CD4-positive, alpha-beta T cell (primary cell): ENCODE measurements at places on chromosomes 11 and 22.

GRCh38 chr11:126188332-126189108, 22.9 kb downstream of the RPUSD4 start:
- no peak for DNase-seq

GRCh38 chr22:46536537-46537224, 739 bp downstream of the CELSR1 start:
- DNase-seq, result no peak

DNA sequence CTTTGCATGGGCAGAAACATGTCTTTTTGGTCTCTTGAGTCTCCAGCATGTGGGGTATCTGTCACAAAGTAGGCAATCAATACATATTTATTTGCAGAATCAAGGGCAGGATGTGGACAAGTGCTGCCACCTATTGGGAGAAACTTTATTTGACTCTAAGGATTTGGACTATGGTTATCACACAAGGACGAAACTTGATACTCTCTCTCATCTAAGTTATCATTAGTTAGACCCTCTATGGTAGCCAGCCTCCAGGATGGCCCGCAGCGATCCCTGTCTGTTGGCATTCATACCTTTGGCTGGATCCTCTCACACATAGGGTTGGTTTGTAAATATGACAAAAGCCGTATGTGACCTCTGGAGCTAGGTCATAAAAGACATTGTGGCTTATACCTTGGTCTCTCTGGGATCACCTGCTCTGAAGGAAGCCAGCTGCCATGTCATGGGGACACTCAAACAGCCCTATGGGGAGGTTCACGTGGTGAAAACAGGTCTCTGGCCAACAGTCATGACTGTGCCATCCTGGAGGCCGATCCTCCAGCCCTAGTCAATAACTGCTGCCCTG, 1.1 kb upstream of the FBXO7 start:
- DNase-seq, result peak; percentile 74

GRCh38 chr11:119352857-119353260, 6.4 kb upstream of the MFRP start:
- DNase-seq, result no peak

GRCh38 chr22:22928666-22929380, 41.2 kb downstream of the IGLL5 start:
- peak; percentile 48 for DNase-seq

- no peak for DNase-seq
These were observed 5.0 kb downstream of the MIF start for GRCh38 chr22:23899042-23899745.

GRCh38 chr11:94941131-94941530, 32.2 kb downstream of the CWC15 start:
- no peak for DNase-seq

DNA sequence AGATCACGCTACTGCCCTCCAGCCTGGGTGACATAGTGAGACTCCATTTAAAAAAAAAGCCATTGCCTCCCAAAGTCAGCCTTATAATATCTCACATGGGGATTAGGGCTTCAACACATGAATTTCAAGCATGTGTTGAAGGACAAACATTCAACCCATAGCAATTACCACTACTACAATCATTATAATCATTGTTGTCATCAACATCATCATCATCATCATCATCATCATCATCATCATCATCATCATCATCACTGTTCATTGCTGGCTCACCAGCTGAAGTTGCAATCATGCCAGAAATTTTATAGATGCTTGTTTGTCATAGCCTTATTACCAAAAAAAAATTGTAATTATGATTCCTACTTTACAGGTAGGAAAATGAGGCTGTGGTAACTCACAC, 762.9 kb downstream of the METTL15 start:
- DNase-seq, result no peak

GRCh38 chr11:90788961-90789360, 566.1 kb upstream of the CHORDC1 start:
- no peak for DNase-seq

DNA sequence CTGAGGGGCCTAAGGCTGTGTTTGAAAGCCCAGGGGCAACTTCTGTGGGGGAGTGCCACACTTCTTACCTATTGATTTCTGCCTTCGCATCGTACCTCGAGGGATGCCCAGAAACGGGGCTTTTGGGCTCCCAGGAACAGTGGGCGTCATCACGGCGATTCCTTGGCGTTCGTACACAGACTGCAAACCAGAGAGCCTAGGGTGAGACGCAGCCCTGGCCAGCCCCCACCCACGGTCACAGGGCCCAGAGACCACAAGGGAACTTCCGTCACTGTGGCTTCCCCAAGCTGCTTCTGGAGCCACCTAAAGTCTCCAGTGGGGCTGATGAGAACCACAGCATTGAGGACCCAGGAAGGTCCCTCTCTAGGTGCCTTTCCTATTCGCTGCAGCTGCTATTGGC, 91.9 kb downstream of the CTTN start:
- DNase-seq, result no peak

GRCh38 chr11:128472128-128473089, 114.9 kb downstream of the ETS1 start:
- DNase-seq, result peak; percentile 75

DNA sequence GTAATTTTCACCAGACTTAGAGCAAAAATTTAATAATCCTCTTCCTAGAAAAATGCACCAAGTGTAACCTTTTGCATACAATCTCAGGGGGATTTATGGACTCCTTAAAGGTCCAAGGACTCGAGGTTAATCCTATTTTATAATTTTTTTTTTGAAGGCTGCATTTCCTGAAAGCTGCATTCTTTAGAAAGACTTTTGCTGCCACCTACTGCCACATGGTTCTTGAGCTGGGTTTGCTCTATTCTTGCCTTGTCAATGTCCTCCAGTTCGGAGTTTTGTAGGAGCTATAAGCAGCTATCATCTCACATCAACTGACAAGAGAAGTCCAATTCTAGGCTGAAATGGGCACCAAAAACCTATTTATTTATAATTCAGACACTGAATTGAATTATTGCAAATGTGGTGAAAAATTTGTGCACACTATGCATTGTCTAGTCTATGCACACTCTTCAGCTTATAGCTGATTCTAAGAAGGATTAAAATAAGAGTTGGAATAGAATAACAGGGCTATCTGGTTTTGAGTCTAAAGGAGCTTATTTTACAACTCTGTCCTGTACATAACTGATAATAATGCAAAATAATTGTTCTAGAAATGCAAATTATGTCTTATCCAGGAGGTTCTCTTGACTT, 31.3 kb downstream of the TRAF6 start:
- no peak for DNase-seq

DNA sequence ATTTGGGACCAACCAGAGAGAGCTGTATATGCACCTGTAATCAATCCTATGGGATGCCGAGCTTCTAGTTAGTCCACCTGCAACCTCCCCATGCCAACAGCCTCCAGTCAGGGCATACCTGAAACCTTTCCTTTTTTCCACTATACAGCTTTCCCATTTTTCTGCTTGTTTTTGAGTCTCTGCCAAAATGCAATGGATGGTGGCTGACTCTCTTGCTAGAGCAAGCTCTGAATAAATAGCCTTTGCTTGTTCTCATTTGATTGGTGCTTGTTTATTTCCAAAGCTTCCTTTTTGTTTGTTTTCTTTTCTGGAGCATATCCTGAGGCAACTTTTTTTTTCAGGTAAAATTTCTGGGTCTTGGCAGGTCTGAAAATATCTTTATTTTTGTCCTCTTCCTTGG, 58.0 kb upstream of the PLET1 start:
- DNase-seq, result no peak

GRCh38 chr11:131595797-131596196, 225.4 kb downstream of the NTM start:
- no peak for DNase-seq

DNA sequence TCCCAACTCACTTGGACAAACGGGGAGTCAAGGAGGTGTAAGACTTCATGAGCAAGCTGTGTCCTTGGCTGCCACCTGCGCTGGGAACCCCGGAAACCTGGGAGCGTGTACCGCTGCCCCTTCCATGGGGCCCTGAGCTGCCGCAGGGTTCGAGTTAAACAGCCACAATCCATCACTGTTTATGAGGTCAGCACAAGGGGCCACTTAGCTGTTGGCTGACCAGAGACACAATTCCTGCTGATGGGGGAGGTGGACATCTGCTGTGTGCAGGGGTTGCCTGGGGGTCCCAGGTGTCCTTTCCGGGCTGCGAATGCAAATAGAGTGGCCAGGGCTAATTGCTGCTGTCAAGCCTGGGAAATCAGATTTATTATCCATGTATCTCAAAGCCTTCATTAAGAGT, 549.3 kb downstream of the BRD1 start:
- DNase-seq, result no peak

DNA sequence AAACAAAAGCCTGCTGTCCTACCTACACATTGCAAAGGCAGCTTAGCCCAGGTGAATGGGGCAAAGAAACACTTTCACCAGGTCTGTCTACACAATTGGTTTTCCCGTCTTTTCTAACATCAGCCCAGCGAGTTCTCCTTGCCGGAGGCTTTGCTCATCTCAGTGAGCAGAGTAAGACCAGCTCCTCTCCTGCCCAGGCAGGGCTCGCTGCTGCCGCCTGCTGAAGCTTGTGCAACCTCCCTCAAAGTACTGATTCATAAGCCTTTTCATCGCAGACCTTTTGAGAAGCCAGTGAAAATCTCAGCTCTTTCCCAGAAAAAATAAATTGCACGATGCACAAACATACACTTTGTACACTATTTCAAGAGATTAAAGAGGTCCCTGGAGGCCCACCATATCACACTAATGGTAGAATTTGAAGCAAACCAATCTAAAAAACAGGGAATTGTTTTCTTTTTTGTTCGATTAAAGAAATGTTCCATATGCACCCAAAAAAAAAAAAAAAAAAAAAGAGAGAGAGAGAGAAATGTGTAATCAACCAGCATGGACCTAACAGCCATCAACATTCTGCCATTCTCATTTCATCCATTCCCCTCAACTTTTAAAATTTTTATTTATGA, 328.1 kb upstream of the MPPED2 start:
- DNase-seq, result no peak

GRCh38 chr22:31340360-31340759, 5.8 kb downstream of the PATZ1 start:
- no peak for DNase-seq

DNA sequence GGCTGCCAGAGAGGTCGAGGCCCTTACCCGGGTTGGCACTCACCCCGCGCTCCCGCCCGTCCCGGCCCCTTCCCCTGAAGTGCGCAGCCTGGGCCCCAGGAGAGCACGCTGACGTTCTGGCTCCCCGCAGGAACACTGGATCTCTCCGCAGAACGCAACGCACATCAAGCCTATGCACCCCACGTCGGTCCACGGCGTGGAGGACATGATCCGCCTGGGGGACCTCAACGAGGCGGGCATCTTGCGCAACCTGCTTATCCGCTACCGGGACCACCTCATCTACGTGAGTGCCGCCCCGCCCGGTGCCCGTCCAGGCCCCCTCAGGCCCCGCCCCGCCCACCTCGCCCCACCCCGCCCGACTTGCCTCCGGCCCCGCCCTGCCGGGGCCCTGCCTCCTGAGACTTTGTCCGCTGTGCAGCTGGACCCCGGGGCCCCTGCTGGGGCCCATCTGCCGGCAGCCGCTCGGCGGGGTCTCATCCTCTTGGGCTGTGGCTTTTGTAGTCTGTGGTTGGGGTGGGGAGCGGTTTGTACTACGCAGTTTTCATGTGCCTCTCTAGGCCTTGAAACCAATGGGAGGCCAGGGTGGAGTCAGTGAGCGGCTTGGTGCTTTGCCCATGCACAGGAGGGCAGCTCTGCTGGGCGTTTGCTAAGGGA, 19.7 kb downstream of the MYO7A start:
- DNase-seq, result peak; percentile 51

- DNase-seq, result no peak
These were observed 75.8 kb downstream of the CTTN start for GRCh38 chr11:70473873-70474690.

- DNase-seq, result no peak
These were observed 1.8 kb upstream of the CARS1 start for GRCh38 chr11:3058753-3059664.

DNA sequence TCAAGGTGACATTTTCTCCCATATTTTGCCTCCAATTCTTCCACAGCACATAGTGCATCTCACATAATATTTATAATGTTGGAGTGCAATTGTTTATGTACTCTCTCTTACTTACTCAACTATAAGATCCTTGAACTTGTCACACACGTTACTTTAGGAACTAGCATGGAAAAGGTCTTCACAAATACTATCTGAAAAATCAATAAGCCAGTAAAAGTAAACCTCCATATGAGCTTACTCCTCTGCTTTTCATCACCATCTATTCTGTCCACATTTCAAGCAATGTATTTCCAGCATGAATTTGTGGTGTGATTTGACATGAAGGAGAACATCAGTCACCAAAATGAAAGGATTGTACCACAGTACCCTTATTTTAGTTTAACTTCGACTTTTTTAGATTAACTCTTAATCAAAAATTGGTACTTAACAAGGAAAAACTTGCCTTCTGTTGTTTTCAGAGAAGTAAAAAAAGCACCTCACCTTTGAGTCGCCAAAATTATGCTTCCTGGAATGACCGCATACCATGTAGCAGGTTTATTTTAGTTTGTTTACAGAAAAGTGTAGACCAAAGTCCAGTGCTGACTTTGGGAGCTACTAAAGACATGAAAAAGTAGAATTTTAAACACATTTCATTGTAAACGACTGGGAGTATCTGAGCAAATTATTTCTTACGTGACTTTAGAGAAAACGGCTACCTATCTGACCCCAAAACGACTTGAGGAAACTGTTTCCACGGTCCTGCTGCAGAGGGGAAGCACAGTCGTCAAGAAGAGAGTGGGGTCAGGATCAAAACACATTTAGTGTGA, at the start of gene SLC22A9:
SLC22A9 (plus strand) TSS at position 621 of the 806 bp plus-strand sequence. CDS start 272 bp downstream, outside the sequence.
- no peak for DNase-seq

- no peak for DNase-seq
These were observed 105.1 kb downstream of the ST3GAL4 start for GRCh38 chr11:126460417-126461095.

DNA sequence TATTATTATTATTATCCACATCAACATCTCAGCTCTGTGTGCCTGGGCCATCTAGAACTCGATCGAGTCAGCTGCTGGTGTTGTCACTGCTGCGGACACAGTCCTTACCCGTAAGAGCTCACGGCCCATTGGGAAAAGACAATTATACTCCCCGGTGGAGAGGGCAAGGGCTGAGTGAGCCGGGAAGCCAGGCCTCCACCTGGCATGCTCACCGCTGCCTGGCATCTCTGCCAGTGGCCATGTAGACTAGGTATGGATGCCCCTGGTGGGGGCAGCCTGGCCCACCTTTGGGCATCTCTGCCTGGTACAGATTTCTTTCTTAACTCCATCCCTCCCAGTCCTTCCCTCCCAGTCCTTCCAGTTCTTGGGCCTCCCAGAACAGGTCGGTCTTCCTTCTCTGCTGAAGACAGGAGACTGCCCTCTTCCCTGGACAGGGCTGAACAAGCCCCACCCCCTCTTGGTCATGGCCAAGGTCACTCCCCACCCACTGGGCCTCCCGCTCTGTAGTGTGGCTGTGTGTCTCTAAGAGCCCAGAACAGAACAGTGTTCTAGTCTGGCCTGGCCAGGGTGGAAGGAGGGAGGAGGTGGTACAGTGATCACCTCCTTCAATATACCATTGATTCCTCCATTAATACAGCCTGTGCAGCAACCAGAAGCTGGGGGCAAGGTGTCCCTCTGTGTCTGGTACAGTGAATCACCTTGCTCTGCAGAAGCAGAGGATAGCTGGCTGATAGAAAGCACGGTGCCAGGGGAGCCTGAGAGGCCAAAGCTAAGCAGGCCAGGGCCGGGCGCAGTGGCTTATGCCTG, 57.7 kb downstream of the FLRT1 start:
- no peak for DNase-seq
